ENCODE measurements at places on chromosomes 3 and 15.

GRCh38 chr3:46714728-46715506 lies 2.8 kb downstream of the PRSS50 start:
- no peak for DNase-seq

- DNase-seq = no peak
These were observed 23.9 kb downstream of the ALDH1L1 start for GRCh38 chr3:126156468-126156867.

- DNase-seq = peak; percentile 58
These were observed 21.7 kb downstream of the XXYLT1 start for GRCh38 chr3:195249057-195249770.

- no peak for DNase-seq
These were observed 45.4 kb downstream of the LIPC start for GRCh38 chr15:58477170-58477569.

DNA sequence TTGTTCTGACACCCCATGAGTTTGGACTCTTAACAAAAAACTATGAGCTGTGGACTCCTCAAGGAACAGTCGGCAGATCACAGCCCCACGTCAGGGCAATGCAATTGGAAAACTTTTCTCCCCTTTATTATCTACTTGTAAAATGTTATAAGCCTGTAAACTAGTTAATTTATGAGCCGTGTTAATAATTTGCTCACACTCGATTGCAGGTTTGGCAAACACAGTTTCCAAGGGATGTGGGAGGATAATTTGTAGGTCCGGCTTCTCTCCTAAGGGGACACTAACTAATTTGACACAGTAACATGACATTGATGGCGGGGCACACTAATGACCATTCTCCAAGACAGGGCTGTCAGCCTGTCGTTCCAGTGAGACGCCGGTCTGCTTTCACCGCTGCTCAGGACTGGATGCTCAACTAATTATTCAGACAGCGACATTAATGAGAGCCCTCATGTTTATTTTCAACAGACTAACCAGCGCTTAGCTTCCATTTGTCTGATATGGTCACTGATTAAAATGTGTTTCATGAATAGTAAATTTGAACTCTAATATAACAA lies 222.1 kb downstream of the FOXP1 start:
- DNase-seq = no peak

GRCh38 chr15:43912208-43912607 lies 85.4 kb downstream of the WDR76 start:
- DNase-seq = no peak

DNA sequence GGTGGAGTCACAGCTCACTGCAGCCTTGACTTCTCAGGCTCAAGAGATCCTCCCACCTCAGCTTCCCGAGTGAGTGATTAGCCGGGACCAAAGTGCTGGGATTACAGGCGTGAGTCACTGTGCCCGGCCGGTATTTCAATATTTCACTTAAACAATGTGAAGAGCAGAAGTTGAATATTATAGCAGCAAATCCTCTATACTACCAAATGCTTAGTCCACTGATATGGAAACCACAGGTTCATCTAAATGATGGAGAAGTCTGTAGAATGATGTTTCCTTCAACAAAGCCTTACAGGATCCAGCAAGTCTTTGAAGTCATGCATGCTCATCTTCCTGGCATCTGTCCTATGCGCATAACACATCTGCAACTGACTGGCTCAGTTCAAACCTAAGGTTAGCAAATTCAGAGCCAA lies 20.3 kb upstream of the UACA start:
- peak; percentile 50 for DNase-seq

Data from WERI-Rb-1 (cell line).